ENCODE measurements at places on chromosomes 11 and 22. TPM values are rescaled to one million over a fixed set of nuclear protein-coding genes. Genes with fewer than 3 reads are reported as not detected.

- H3K4me3 ChIP-seq = no peak overlapping the region
- H3K27me3 ChIP-seq = no peaks in the 10 kb centered on the region
- H3K36me3 ChIP-seq = no peaks in the 10 kb centered on the region
- peaks cover 17% of the 10 kb centered on the region for H3K4me1 ChIP-seq
- DNase-seq = no peak
These were observed 346.8 kb upstream of the NARS2 start for GRCh38 chr11:78921509-78921908.

The EIF3L gene
- total RNA-seq = 633 TPM

- H3K27me3 ChIP-seq = no peaks in the 10 kb centered on the region
- H3K4me1 ChIP-seq = no peaks in the 10 kb centered on the region
- no peak overlapping the region for H3K4me3 ChIP-seq
- no peak overlapping the region for H3K27ac ChIP-seq
- no peak for DNase-seq
- H3K36me3 ChIP-seq = peaks cover 12% of the 10 kb centered on the region
These were observed 10.3 kb downstream of the CAT start for GRCh38 chr11:34449013-34449412.

DNA sequence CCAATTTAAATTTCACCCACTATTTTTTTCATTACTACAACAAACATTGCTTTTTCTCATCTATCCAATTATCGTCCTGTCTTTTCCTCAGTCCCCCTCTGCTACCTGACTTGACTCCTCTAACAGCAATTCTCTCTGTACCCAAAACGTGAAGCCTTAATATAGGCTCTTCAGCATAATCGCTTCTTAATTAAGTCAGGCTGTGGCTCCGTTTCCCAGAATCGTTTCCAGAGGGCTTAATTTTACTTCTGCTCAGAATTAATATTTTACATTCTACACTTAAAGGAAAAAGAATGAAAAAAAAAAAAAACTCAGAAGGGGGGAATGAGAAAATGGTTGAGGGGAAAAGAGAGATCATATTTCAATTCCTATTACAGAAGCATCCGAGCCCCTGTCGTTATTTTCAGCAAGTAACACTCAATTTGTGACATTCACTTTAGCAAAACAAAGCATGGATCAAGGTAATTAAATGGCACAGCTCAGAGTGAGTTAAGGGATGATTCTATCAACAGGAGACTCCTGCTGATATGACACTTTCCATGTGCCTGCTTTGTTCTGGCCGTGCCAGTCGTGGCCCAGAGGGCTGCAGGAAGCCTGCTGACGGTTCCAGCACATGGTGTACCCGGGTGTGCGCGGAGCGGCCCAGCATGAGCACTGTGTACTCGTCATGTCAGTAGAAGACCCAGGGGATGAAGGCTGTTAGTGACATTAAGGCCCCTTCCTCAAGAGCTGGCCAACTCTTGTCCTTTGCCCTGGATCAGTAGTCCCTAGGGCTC, 272.5 kb downstream of the NTM start:
- H3K27me3 ChIP-seq = peaks cover 15% of the 10 kb centered on the region
- no peak overlapping the region for H3K4me3 ChIP-seq
- no peaks in the 10 kb centered on the region for H3K4me1 ChIP-seq
- DNase-seq = no peak
- no peaks in the 10 kb centered on the region for H3K36me3 ChIP-seq

- no peaks in the 10 kb centered on the region for H3K36me3 ChIP-seq
- peaks cover 12% of the 10 kb centered on the region for H3K4me1 ChIP-seq
- peaks cover 8% of the 10 kb centered on the region for H3K27me3 ChIP-seq
- DNase-seq = no peak
- no peak overlapping the region for H3K4me3 ChIP-seq
These were observed 60.2 kb downstream of the LINC01488 start for GRCh38 chr11:69541501-69542313.

GRCh38 chr22:44861245-44861644, 108.9 kb downstream of the ARHGAP8 start:
- H3K4me1 ChIP-seq = no peaks in the 10 kb centered on the region
- H3K27ac ChIP-seq = no peak overlapping the region
- H3K27me3 ChIP-seq = no peaks in the 10 kb centered on the region
- H3K36me3 ChIP-seq = peaks cover 41% of the 10 kb centered on the region
- H3K4me3 ChIP-seq = no peak overlapping the region

DNA sequence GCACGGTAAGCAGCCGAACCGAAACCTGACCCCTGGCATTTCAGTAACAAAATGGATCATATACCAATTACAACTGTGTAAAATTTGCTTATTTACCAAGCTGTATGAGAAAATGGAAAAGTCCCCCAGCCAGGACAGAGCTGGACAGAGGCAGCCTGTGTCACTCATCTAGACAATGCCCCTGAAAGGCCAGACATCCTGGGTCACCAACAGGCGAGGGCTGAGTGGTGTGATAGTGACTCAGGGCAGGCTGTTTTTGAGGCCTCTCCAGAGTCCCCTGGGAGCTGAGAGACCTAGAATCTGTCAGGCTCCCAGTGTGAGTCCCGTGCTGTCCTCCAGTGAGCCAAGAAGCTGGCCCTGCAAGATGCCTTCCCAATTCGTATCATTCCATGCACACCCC, 680.4 kb downstream of the TBC1D22A start:
- H3K4me1 ChIP-seq = no peaks in the 10 kb centered on the region
- no peak overlapping the region for H3K4me3 ChIP-seq
- H3K36me3 ChIP-seq = peaks cover 12% of the 10 kb centered on the region
- no peaks in the 10 kb centered on the region for H3K27me3 ChIP-seq
- H3K27ac ChIP-seq = no peak overlapping the region

DNA sequence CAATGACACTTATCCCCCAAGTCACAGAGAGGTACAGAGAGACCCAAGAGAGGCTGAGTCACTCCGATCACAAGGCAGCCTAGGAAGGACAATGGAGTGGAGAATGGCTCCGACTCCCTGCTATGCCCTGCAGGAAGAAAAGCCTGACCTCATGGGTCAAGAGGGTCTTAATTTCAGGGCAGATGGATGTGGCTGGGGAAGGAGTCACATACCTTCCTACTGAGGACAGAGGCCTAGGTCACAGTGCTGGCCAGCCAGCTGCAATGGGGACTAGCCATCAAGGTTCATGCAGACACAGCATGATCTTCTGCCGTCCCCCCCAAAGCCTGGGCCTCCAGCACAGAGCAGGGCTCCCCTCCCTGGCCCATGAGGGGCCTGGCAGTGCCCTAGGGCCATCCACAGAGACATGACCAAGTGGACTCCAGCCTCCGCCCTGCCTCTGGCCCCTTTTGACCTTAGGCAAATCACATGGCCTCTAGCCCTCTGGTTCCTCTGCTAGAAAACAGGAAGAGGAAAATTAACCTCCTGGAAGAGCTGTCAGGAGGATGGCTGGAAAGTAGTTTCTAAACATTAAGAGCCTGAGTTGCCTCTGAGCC, 1.8 kb downstream of the ARRB1 start:
- no peaks in the 10 kb centered on the region for H3K36me3 ChIP-seq
- DNase-seq = no peak
- H3K27ac ChIP-seq = no peak overlapping the region
- H3K4me3 ChIP-seq = peak overlapping the region; percentile 72
- H3K4me1 ChIP-seq = peaks cover 38% of the 10 kb centered on the region
- peaks cover 11% of the 10 kb centered on the region for H3K27me3 ChIP-seq

- no peak for DNase-seq
- H3K36me3 ChIP-seq = peaks cover 29% of the 10 kb centered on the region
- no peak within 1 kb of the TSS for H3K4me3 ChIP-seq
These were observed at the start of gene TSSK2 for GRCh38 chr22:19130959-19131684. TSS of gene TSSK2 (plus strand) at chr22:19131308. CDS start at chr22:19131400, 92 bp downstream.

DNA sequence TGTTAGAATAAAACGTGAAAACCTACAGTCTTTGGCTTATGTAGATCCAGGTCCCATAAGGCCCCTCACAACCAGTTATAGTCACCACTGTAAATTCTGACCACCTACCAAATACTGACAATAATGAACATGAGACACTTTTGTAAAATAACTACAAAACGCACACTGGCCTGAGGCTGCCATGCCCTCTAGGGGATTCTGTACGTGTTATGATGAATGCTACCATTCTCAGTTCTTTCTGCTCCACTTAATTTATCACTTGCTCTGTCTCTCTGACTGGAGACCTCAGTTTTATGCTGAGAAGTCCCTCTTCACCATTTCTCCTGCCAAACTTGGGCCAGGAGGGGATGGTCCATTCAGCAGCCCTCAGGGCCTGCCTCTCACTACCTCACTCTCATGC, 18.7 kb upstream of the TMPRSS5 start:
- peaks cover 26% of the 10 kb centered on the region for H3K4me1 ChIP-seq
- peaks cover 6% of the 10 kb centered on the region for H3K36me3 ChIP-seq
- no peak for DNase-seq

GRCh38 chr22:48737461-48738203, 1090.0 kb downstream of the BRD1 start:
- H3K4me1 ChIP-seq = no peaks in the 10 kb centered on the region
- DNase-seq = no peak
- H3K27me3 ChIP-seq = no peaks in the 10 kb centered on the region
- H3K36me3 ChIP-seq = no peaks in the 10 kb centered on the region
- no peak overlapping the region for H3K4me3 ChIP-seq

DNA sequence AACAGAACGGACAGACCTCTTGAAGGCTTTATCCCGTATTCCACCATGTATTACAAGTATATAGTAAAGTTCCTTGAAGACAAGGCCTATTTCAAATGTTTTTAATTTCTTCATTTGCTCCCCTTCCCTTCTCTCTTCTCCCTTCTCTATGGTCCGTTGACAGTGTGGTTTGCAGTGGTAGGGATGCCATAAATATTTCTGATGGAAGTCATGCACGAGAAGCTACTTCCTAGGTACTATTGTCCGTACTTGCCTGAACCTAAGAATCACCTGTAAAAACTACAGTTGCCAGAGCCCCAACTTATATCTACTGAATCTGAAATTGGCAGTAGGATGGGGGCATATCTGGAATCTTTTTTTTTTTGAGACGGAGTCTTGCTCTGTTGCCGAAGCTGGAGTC, 2.8 kb downstream of the PISD start:
- H3K27ac ChIP-seq = no peak overlapping the region
- no peak overlapping the region for H3K4me3 ChIP-seq
- H3K36me3 ChIP-seq = no peaks in the 10 kb centered on the region
- no peak for DNase-seq

The GDPD4 gene
- total RNA-seq = not detected

GRCh38 chr11:30172883-30173311, 57.9 kb upstream of the FSHB start:
- H3K4me1 ChIP-seq = peaks cover 8% of the 10 kb centered on the region
- no peak for DNase-seq
- no peak overlapping the region for H3K4me3 ChIP-seq

The DCHS1 gene
- 77.3 TPM for total RNA-seq

The PIH1D2 gene
- 1.9 TPM for total RNA-seq

DNA sequence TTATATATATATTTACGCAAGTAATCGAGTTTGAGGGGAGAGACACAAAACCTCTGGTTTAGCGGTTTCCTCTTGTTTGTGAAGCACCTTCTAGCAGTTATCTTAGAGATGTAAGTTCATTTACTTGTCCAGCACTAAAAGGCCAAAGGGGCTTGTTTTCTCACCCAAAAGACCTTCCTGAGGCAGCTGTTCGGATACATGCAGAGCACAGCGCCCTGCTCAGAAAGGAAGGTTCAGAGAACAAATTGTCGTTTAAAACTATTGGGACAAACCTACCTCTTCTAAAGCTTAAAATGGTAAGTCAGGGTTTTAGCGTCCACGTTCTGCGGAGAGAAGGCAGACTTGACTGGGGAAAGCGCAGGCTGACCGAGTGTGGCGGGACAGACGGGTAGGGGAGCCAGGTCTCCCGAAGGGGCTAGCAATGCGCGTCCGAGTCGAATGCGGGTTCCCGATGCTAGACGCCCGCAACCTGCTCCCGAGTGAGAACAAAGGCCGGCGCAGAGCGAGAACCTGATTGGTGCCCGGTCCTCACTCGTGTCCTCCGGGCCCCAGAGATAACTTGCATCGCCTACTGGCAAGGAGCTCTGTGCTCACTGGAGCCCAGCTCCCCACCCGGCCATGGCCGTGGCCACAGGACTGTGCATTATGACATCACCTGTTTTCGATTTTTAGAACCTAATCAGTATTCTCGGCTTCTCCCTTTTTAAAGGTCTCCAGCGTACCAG, 1.0 kb upstream of the SESN3 start:
- no peaks in the 10 kb centered on the region for H3K27me3 ChIP-seq
- no peak overlapping the region for H3K4me3 ChIP-seq
- peaks cover 13% of the 10 kb centered on the region for H3K4me1 ChIP-seq
- H3K36me3 ChIP-seq = no peaks in the 10 kb centered on the region
- no peak overlapping the region for H3K27ac ChIP-seq

The APLNR gene
- total RNA-seq = 3.1 TPM

- DNase-seq = no peak
- peaks cover 12% of the 10 kb centered on the region for H3K4me1 ChIP-seq
- no peak overlapping the region for H3K4me3 ChIP-seq
- no peaks in the 10 kb centered on the region for H3K27me3 ChIP-seq
- H3K36me3 ChIP-seq = no peaks in the 10 kb centered on the region
These were observed 9.5 kb downstream of the RFPL1 start for GRCh38 chr22:29447906-29448305.

DNA sequence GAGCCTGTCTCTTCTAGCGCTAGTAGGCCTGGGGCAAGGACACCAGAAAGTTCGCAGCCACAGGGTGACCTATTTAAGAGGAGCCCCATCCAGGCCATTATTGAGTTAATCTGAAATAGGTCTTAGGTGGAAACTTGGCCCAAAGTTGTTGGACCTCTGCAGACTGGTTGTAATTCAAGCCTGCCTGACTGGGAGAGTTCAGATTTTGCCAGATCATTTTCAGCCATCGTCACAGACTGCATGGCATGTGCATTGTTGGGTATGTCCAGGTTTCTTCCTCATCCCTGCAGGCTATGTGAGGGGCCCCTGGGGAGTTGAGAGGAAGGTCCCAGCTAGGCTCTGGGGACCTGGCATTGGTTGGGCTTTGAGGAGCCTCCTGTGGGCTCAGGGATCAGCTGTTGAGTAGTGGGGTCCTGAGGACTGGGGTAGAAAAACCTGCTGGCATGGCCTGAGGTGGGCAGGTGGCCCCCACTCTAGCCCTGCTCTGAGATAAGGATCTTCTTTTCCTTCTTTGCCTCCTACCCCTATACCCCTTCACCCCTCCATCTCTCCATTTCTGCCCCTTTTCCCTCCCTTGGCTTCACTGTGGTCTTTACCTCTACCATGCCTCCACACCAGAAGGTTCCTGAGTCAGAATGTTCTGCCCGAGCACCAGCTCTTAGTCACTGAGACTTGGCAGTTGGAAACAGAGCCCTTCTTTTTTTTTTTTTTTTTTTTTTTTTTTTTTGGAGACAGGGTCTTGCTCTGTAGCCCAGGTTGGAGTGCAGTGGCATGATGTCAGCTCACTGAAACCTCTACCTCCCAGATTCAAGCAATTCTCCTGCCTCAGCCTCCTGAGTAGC, 112.7 kb downstream of the MORC2 start:
- DNase-seq = no peak
- H3K4me3 ChIP-seq = no peak overlapping the region
- peaks cover 3% of the 10 kb centered on the region for H3K4me1 ChIP-seq
- H3K27me3 ChIP-seq = no peaks in the 10 kb centered on the region

- DNase-seq = no peak
- H3K4me3 ChIP-seq = no peak overlapping the region
- no peaks in the 10 kb centered on the region for H3K4me1 ChIP-seq
- no peak overlapping the region for H3K27ac ChIP-seq
These were observed 14.2 kb downstream of the IGSF9B start for GRCh38 chr11:133942577-133942976.

The TRPM5 gene
- total RNA-seq = 7.2 TPM

The CATSPER1 gene
- not detected for total RNA-seq

- no peaks in the 10 kb centered on the region for H3K36me3 ChIP-seq
- no peak overlapping the region for H3K4me3 ChIP-seq
- H3K27ac ChIP-seq = no peak overlapping the region
- H3K27me3 ChIP-seq = no peaks in the 10 kb centered on the region
- H3K4me1 ChIP-seq = peaks cover 13% of the 10 kb centered on the region
- no peak for DNase-seq
These were observed 41.3 kb downstream of the POU2F3 start for GRCh38 chr11:120281143-120281795.

All from mesothelial cell of epicardium (in vitro differentiated cells).